Left ventricle myocardium superior (tissue), 1 donor: ENCODE measurements at places on chromosomes 16 and 17. TPM values are rescaled to one million over a fixed set of nuclear protein-coding genes. Genes with fewer than 3 reads are reported as not detected.

Gene MGAT5B
- total RNA-seq, result not detected

Gene GAN
- 10.3 TPM for total RNA-seq

Gene DOC2A
- 0.82 TPM for total RNA-seq

DNA sequence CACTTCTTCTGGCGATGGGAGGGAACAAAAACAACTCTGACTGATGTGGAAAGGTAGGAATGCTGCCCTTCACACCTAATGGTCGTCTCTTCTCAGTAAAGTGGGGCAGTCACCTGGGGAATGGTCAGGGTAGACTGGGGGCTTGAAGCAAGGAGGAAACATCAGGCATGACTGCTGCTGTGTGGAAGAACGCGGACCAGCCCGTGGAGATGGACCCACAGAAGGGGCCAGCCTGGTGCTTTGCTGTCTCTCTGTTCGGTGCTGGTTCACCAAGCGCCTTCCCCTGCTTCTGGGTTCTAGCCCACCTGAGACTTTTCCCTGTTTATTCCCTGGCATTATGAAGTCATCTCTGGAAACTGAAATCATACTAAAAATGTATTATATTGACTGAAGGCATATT, 96.2 kb upstream of the DNAH17 start:
- no peak for DNase-seq

GRCh38 chr17:37450112-37450511, 39.6 kb upstream of the DUSP14 start:
- no peak for DNase-seq

- DNase-seq, result peak; percentile 88
Observed at GRCh38 chr16:30092373-30093010, 768 bp upstream of the TBX6 start.

- no peak for DNase-seq
Observed at GRCh38 chr17:68257934-68258333, 10.1 kb downstream of the AMZ2 start.

GRCh38 chr17:28759256-28759865, 15.6 kb downstream of the TRAF4 start:
- DNase-seq, result no peak

- DNase-seq, result peak; percentile 92
Observed at GRCh38 chr17:4948166-4948930, at the start of gene PFN1. PFN1 (minus strand) TSS chr17:4948530; CDS start chr17:4948394, 136 bp downstream.
